ENCODE measurements at places on chromosomes 2 and 18.

GRCh38 chr18:47404845-47405244 is 153.4 kb upstream of the SKOR2 start:
- DNase-seq, result no peak

DNA sequence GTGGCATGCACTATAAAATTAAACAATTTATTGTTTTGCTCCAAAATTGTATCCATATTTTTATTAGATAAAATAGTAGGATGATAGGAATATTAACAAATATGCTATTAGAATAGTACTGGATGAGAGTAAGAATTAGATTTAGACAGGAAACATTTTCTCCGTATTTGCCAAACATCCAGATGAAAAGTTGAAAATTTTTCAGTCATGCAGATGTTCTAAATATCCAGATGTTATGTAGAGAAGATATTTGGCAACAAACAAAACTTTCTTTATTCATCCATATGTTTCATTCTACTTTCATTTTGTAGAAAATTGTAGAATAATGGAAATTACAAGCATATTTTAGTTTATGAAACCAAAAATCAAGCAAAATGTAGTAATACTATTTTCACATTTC is 45.2 kb upstream of the NEUROD1 start:
- no peak for DNase-seq

DNA sequence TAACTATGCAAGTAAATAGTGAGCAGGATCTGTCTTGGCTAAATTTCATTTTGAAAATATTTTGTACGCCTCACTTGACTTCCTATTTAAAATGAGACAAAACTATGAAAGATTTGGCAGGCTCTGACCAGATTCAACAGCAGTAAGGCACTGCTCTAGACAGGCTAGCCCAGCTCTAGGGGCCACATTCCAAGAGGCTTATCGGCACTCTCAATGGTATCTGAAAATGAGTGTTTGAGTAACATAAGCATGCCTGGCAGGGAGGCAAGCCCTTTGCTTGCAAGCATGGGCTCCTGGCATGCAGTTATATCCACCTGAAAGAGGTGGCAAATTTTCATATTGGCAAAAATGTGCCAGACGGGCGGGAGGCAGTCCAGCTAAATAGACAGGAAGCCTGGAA is 10.5 kb downstream of the CAPN13 start:
- DNase-seq, result no peak

DNA sequence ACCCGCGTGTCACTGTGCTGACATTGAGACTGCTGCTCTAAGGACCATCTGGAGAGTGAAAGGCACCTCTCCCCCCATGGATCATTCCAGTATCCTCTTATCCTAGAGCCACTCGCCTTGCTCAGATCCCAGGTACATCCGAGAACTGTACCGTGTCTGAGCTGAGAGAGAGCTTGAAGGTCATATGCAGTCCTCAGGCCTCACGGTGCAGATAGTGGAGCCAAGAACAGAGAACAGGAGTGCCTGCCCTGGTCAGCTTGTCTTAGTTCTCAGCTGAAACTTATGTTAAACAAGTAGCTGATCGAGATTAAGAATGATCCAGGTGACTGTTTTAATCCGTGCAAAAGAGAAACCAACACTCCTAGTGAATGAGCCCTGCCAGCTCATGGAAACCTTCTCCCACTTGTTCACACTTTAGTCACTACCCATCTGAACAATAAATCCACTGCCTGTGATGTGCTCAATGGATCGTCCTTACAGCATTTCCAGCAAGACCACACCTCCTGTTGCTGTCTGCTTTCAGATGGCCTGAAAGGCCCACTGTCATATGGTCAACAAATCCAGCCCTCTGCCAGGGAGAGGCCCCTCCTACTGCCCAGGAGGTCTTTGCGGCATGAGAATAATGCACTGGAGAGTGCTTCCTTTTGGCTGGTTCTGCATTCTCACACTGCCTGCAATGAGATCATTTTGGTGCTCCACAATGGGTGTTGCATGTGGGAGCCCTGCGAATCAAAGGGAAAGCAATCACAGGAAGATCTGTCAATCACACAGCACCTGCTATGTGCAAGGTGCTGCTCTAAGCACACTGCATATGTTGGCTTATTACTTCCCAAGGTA is 43.7 kb upstream of the APCDD1 start:
- no peak for DNase-seq

DNA sequence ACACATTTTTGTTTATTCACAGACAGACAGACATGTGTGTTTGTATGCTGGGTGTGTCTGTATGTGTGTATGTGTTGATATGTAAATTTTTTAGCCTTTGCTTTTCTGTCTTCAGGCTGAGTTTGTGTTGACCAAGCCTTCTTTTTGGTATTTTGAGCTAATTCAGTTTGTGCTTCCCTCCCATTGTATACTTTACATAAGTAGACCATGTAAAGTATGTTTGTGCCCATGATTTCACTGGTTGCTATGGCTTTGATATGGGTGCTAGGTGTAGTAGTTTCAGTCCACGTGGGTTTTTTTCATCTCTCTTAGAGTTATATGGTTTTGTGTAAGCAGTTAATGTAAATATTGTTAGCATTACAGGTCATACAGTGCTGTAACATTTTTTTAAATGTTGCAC is 129.4 kb upstream of the EPC2 start:
- DNase-seq, result no peak

- no peak for DNase-seq
Measured at GRCh38 chr2:156505696-156506095, 69.5 kb downstream of the GPD2 start.

GRCh38 chr2:3115301-3116042 is 262.1 kb downstream of the EIPR1 start:
- no peak for DNase-seq

GRCh38 chr2:227312579-227312978 is 12.5 kb upstream of the MFF start:
- no peak for DNase-seq

DNA sequence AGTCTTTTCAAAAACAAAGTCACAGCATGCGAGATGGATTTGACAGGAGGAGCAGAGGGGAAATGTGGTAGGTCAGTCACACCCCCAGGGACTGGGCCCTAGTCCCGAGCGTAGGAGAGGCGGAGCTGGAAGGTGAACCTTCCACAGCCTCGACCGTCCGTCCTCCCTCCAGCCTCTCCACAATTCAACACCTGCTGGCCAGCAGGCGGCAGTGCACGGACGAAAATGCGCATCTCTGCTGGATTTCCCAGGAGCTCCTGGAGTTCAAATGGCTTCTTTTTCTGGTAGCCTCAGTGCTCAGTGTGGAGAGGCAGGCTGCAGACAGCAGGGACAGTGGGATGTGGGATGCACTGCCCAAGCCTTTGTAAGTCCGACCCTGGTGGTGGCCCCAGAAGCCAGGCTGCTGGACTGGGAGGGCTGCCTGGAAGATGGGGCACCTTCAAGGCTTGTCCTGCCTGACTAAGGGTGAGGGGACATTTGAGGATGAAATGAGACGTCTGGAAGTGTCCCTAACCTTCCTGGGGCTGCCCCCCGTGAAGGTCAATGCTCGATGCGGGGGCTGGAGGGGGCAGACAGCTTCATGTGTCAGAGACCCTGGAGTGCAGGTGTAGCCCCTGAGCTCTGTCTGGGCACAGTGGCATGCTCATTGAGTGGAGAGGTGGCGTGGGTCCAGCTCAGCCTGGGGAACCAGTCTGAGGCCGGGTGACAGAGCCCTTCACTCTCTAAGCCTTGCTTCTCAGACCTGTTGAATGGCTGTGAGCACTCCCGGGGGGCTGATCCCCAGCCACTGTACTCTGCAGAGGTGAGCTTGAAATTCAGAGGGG is 189.5 kb downstream of the TFCP2L1 start:
- no peak for DNase-seq

GRCh38 chr2:191218292-191218898 is 26.8 kb upstream of the MYO1B start:
- no peak for DNase-seq

- DNase-seq, result no peak
Measured at GRCh38 chr2:61938511-61938910, 33.0 kb downstream of the COMMD1 start.

DNA sequence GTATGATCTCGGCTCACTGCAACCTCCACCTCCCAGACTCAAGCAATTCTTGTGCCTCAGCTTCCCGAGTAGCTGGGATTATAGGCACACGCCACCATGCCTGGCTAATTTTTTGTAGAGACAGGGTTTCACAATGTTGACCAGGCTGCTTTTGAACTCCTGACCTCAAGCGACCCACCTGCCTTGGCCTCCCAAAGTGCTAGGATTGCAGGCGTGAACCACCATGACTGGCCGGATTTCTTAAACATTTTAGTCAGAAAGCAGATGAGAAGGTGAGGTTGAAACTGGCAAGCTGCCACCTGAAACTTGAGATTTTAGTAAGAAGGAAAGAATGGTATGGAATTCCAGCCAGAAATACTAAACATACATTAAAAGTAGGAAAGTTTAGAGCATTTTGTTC is 31.9 kb downstream of the KLHL23 start:
- no peak for DNase-seq

DNA sequence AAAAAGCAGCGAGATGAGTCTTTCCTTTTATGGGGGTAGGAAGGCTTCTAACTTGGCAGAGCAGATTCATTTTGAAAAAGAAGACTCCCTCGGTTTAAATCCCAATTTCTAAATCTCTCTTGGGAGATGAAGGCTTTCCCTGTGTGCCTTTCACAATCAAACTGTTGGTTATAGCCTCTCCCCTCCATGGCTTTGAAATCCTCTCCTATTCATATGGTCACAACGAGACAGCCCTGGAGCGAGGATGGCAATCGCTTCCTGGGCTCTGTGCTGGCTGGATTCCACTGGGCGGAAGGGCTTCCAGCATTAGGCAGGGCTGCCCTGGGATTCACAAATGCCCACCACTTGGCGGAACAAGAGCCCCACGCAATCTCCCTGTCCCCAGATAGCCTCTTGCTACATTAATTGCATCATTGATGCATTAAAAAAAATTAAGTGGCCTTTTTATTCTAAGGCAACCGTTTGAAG is 1.6 kb downstream of the CAVIN2 start:
- no peak for DNase-seq

- DNase-seq, result no peak
Measured at GRCh38 chr2:158100411-158100810, 1.3 kb upstream of the UPP2 start.

DNA sequence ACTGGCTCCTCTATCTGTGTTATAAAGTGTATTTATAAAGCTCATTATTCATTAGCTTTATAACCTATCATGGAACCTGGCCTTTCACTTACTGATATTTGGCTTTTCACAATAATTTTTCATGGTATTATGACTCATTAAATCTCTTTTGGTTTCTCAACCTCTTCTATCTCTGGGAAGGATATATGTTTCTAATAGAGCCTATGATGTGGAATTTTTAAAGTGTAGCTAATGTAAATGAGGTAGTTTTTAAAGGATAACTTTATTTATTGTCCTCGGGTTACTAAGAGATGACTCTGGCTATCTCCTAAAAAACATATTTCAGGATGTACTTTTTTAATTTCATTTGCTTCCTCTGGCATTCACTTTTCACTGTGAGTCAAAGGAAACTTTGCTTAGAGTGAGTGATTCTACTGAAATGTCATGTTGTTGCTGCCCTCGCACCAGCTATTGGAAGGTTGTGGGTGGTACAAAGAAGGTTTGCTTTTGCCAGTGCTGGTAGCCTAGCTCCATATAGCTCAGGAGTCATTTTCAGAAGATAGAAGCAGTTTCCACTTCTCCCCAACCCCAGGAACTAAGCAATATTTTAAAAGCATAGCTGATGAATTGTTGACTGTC is 85.2 kb upstream of the RPE start:
- no peak for DNase-seq

DNA sequence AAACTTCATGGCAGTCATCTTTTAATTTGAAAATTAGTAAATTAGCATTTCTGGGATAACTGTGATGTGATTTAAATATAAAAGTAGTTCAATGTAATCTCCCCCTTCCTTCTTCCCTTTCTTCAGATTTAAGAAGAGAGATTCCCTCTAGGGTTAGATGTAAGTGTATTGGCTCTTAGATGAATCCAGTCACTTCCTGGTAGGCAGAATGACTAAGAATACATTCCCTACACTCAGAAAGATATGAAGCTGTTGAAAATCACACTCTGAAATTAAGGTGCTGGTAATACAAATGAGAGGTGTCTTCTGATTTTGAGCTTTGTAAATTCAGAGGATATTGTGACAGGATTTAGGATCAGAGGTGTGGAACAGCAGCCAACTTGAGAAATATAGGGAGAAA is 71.6 kb downstream of the TDRD15 start:
- no peak for DNase-seq

- no peak for DNase-seq
Measured at GRCh38 chr2:48284621-48285212, 245.2 kb upstream of the STON1 start.

DNA sequence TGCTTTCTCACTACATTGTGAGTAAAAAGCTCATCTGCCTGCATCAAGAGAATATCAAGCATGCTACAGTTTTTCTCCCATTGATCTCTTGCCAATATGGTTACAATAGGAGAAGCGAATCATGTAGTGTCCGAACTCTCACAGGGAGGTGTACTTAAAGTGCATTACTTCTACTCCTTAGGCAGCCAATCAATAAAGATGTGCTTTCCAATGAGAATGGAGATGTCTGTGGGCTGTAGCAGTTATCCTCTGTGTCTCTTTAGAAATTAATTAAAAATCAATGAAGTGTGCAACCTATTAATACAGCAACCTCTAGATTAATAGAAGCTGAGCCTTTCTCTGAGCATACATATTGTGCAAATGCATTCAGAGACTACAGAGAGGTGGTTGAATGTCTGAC is 883.7 kb downstream of the CPS1 start:
- DNase-seq, result no peak

GRCh38 chr2:69046221-69046662 is 33.3 kb downstream of the ANTXR1 start:
- no peak for DNase-seq

DNA sequence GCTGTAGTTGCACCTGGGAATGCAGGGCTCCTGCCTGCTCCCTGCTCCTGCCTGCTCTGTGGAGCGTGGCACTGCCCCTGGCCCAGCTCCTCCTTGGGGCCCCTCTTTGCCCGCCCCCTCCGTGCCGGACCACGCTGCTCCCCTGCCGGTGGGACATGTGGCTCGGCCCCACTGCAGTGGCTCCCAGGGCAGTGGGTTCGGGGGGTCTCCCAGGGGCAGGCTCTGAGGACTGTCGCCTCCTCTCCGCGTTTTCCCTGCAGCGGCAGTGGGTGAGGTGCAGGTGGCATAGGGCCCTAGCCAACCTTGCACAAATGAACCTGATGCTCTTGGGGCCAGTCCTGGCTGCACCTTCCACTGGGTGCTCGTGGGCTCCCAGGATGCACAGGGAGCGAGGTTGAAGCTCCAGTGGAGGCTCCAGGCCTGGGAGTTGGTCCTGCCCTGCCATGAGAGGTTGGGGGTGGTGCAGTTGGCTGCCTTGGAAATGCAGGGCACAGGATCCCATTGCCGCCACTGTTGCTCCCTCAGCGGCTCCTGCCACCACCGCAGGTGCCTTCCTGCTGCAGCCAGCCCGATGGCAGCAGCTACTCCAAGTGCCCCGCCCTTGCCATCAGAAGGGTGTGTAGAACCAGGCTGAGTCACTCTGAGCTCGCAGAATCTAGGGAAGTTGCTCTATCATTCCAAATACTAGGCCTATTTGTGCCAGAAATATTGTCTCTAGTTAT is 313.1 kb upstream of the SYT4 start:
- DNase-seq, result no peak

- no peak for DNase-seq
Measured at GRCh38 chr2:127175751-127176354, 44.2 kb downstream of the CYP27C1 start.

GRCh38 chr2:80311304-80311703 is 6.8 kb upstream of the LRRTM1 start:
- no peak for DNase-seq

- no peak for DNase-seq
Measured at GRCh38 chr2:212794471-212794870, 255.9 kb upstream of the ERBB4 start.

- DNase-seq, result no peak
Measured at GRCh38 chr2:236342951-236343350, 78.7 kb upstream of the ASB18 start.
